ENCODE measurements at places on chromosomes 16 and 17.

- no peak for DNase-seq
Observed at GRCh38 chr17:73614256-73614655, 30.0 kb downstream of the SDK2 start.

DNA sequence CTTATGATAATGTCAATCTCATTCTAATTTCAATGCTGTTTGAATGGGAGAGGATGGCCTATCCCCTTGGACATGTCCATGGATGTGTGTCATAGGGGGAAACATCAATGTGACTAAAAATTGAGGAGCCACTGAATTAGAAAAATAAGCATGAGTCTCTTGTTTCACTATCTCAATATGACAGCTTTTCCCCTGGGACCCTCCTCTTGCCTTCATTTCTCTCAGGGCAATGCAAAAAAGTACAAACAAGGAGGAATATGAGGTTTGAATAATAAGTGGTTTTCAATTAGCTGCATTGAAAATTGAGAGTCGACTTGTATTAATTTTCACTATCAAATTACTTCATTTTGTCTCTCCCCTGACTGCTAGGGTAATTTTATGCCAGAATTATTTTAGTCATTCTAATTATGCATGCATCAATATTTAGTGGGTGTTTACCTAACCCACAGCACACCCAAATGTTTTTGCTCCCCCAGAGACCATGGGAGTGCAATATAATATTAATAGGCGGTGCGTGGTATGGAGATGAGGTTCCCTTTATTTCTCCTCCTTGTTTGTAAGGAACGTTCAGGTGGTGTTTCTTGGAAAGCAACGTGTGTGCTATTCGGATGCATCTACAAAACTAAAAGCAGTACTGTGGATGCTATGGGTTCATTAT is 6.8 kb upstream of the SDR42E1 start:
- no peak for DNase-seq

- no peak for DNase-seq
Observed at GRCh38 chr17:79522414-79522813, 88.4 kb downstream of the RBFOX3 start.

GRCh38 chr17:40612599-40613244 is 34.9 kb downstream of the SMARCE1 start:
- DNase-seq, result no peak

- DNase-seq, result no peak
Observed at GRCh38 chr16:71585318-71585703, 8.4 kb upstream of the TAT start.

GRCh38 chr17:46922487-46922803 is 515 bp upstream of the GOSR2 start:
- DNase-seq, result no peak

GRCh38 chr17:66492561-66493005 is 190.2 kb downstream of the PRKCA start:
- DNase-seq, result peak; percentile 73

Data from amniotic epithelial cell (primary cell).